Tibial nerve (tissue), 4 donors: ENCODE measurements at places on chromosomes 6 and 20. TPM values are rescaled to one million over a fixed set of nuclear protein-coding genes. Genes with fewer than 3 reads are reported as not detected.

Gene VSTM2L
- total RNA-seq, result 0.44 TPM

Gene TNFRSF21
- 7.3 TPM for total RNA-seq

Gene MUC22
- total RNA-seq, result not detected

Gene POU5F1
- not detected for total RNA-seq

Gene SRMS
- total RNA-seq, result not detected

Gene HLA-B
- 775 TPM for total RNA-seq

Gene COL9A1
- total RNA-seq, result 2.3 TPM

Gene CUTA
- total RNA-seq, result 161 TPM
